AG04450 (cell line): ENCODE measurements at places on chromosomes 7 and 10.

DNA sequence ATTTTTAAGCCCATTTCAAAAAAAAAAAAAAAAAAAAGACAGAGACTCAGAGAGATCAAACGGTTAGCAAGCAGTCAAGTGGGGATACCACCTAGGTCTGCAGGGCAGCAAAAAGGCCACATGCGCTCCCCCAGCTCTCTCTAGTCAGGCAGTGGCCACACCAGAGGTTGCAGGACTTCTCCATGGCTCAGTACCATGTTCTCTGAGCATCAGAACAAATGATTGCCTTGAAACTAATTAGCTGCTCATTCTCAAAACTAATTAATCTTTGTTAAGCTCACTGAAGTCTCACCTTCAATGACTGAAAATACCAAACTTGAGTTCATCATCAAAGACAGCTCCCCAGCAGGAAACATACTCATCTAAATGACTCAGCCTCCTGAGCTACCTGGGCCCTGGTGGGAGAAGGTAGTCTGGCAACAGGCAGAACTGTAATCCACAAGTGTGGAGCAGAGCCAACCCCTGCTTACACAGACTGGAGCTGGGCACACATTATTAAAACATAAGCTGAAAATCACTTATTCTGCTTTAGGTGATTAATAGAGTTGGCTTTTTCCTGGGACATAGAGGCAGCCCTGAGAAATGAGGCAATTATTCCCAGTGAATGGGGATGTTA lies 319.6 kb downstream of the GRID1 start:
- DNase-seq: no peak

GRCh38 chr7:28755255-28755654 lies 202.9 kb downstream of the TRIL start:
- DNase-seq: no peak

DNA sequence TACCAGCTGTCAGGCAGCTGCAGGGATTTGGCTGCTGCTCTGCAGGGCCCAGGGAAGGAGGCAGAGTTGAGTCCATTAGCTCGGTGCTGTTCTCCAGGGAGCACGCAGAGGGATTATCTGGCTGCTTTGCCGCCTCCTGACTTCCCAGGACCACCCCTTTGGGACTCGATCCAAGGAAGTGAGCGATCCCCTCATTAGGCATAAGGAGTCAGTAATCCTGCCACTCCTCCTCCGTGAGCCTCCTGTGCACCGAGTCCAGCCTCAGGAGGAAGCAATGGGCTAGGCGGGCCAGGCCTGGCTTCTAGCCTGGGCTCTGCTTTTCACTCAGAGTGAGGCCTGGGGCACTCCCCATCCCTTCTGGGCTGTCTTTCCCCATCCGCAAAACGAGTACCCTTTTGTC lies 417.9 kb downstream of the RPS24 start:
- DNase-seq: no peak

DNA sequence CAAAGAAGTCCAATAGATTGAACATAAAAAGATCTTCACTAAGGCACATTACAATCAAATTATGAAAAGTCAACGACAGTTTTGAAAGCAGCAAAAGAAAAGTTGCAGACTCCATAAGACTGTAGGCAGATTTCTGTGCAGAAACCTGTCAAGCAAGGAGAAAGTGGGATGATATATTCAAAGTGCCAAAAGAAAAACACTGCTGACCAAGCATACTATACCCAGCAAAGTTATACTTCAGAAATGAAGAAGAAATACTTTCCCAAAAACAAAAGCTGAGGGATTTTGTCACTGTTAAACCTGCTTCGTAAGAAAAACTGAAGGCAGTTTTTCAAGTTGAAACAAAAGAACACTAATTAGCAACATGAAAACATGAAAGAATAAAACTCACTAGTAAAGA lies 145.5 kb downstream of the ZEB1 start:
- DNase-seq: no peak

GRCh38 chr10:55263327-55263726 lies 462.3 kb upstream of the PCDH15 start:
- DNase-seq: no peak

DNA sequence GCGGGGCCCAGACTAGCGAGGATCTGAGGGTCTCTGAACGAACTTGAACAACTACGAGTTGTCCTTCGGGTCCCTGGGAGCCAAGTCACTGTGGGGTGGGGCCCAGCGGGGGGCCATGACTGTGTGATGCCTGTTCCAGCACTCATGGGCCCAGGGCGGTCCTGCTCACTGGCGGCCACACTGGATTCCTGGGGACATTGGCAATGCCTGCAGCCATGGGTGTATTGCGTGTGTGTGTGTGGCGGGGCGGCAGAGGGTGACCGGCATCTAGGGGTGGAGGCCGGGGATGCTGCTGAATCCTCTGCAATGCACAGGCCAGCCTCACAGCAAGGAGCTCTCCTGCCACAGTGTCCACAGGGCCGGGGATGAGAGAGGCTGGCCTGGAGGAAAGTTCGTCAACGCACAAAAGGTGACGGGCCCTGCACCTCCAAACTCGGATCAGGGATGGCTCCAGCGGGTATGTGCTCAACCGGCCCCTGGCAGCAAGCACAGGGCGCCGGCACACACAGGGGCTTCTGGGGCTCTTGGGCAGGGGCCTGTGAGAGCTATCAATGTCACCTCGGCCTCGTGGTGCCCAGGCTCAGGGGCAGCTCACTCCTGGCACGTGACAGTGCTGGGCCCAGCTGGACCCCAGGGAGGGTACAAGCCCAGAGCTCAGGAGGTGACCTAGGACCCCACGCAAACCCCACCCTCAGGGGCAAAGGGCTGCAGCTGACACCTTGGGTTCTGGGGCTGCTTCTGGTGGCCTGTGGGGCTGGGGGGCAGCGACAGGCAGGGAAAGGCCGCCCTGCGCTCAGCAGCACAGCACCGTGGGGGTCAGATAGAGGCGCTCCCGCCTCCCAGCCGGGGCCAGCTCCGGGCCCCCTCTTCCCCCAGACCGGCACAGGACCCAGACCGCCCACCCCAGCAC lies 27.9 kb downstream of the PAPOLB start:
- DNase-seq: no peak

- no peak for DNase-seq
Observed at GRCh38 chr10:75410132-75411005, 8.8 kb upstream of the ZNF503 start.

- DNase-seq: no peak
Observed at GRCh38 chr7:119288416-119288815, 984.6 kb upstream of the KCND2 start.

GRCh38 chr10:117215079-117215478 lies 17.8 kb downstream of the KCNK18 start:
- DNase-seq: no peak

DNA sequence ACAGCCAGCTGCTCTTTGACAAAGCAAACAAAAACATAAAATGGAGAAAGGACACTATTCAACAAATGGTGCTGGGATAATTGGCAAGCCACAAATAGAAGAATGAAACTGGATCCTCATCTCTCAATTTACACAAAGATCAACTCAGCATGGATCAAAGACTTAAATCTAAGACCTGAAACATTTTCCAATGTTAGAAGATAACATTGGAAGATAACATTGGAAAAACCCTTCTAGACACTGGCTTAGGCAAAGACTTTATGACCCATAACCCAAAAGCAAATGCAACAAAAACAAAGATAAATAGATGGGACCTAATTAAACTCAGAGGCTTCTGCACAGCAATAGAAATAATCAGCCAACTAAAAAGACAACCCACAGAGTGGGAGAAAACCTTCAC lies 425.7 kb upstream of the SEMA3D start:
- no peak for DNase-seq

GRCh38 chr7:157558875-157559595 lies 222.2 kb downstream of the DNAJB6 start:
- DNase-seq: no peak

GRCh38 chr10:52756966-52757365 lies 15.6 kb downstream of the MBL2 start:
- DNase-seq: no peak

DNA sequence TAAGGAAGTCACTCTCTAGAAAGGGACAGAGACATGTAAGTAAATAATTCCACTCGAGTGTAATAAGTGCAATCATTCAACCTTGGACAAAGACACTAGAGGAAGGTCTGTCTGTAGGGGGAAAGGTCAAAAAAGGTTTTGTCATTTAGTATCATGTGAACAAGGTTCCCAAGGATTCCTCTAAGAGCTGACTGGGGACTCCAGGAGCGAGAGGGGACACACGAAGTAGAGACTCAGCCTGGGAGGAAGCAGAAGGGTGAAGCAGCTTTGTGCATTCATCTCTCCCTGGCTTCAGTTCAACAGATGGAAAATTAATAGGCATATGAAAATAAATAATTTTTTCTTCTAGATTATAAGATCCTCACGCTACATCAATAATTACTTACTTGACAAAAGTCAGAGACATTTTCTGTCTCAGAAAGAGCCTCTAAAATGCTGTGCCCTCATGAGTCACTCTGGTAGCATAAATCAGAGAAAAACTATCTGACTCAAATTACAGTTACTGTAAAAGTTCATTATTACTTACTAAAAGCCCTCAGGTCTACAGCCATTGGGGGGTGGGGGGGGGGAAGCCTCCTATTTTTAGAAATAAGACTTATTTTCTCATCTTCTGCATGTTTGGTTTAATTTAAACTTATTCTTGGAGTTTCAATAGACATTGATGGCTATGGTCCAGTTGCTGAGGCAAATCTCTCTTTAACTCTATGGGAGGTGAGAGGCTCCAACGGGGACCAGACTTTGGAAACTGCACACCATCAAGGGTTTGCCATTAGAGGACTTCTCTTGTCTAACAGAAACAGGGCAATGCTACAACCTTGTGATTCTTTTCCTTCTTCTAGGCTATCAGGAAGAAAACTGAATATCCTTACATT lies 275.1 kb upstream of the KLF14 start:
- no peak for DNase-seq

DNA sequence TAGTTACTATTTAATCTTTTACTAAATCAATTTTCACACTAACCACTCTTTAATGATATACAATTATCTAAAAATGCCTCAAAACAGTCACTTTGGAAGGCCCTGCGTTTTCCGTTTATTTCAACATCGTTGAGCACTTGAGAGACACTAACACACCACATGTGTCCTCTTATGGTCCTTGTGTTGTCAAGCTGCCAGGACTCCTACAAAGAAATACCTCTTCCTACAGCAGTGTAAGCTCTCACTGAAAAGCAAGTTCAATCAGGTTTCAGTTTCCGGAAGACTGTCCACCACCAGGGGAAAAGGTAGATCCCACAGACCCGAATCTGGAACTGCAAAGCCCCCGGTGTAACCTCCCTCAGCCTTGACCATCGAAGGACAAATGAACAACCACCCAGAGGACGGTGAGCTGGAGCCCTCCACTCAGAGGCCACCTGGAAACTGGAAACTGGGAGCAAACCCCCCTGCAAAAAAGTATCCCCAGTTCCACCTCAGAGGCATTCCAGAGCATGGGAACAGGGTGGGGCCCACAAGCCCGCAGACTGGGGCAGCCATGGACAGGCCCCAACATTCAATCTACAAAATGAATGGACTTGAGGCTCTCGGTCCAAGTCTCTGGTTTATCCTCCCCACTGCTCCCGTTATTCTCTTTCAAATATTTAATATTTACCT lies 37.6 kb downstream of the KCNH2 start:
- DNase-seq: no peak

DNA sequence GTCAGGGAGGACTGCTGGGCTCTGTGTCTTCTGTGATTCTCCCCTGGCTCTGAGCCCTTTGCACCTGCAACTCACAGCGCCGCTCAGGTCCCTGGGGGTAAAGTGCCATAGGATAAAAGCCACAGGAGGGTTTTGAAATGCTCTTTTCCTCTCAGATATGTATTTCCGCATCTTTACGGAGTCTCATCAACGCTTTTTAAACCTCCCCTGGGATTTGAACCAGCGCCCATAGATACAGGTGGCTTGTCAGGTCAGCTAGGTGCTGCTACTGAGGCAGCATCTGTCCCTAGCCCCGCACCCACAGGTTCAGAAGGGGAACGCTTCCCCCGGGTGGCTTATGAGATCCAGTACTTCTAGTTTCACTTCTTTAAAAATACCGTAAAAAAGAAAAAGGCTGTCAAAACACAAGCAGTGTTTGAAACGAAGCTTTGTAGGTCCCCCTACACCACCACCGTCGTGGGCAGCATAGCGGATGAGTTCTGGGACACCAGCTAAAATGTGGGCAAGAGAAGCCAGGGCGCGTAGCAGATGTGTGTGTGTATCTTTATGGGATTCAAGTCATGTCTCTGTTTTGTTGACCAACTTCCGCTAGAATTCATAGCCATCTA lies 173.5 kb downstream of the CUX1 start:
- no peak for DNase-seq

GRCh38 chr10:78042752-78043104 lies 9.1 kb downstream of the RPS24 start:
- no peak for DNase-seq

GRCh38 chr7:151631570-151631952 lies 111.9 kb upstream of the RHEB start:
- no peak for DNase-seq

DNA sequence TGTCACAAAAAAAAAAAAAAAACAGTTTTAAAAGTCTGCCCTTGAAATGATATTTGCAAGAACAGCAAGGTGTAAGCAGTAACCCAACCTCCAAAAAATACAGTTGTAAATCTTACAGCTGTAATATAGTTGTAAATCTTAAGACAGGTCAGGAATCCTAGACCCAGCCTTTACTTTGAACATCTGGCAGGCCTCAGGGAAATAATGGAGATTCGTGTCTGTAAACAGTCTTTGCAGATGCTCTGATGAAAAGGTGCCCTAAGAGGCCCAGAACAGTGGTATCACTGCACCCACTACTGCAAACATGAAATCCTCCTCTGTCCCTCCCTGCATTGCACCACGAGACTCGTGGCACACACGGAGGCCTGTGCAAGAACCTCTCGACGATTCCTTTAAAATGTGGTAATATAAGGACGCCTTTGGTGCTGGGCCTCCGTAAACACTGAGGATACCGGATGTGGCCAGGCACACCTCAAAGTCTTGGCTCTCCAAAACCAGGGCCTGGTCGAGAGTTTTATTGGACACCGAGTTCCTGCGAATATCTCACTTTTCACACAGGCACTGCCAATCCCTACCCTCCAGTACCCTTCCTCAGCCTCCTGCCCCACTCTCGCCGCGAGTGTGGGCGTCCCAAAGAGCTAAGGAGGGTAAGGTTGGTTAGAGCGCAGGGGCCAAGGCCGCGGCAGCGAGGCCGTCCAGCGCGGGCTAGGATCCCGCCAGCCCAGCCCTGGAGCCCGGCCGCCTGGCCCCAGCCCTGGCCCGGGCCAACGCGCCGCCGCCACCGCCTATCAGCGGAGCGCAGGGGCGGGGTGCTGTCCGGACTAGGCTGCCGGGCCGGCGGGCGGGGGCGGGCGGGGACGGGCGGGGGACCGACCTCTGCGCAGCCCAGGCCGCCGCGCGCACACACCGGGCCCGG lies at the start of gene REEP3:
REEP3 (plus strand) TSS at position 902 of the 916 bp plus-strand sequence. CDS start 145 bp downstream, outside the sequence.
- no peak for DNase-seq

GRCh38 chr7:69992938-69993337 lies 394.7 kb downstream of the AUTS2 start:
- no peak for DNase-seq

DNA sequence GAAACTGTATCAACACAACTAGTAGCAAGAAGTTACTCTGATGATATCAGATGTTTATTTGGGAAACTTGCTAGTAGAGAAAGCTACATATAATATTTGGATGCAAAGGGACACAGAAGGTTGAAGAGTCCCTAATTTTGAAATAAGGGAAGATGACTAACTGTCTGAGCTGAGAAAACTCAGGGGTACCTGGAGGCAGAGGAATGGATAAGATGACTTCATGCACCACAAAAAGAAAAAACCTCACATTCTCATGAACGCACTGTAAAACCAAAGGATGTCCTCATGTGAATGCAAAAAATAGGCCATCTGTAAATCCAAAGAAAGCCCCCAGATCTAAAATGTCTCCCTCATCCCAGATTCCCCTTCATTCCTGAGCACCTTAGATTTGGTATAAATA lies 29.3 kb downstream of the PRSS2 start:
- DNase-seq: no peak

GRCh38 chr10:76576276-76576962 lies 1061.2 kb downstream of the KCNMA1 start:
- DNase-seq: peak; percentile 46
